ENCODE measurements at places on chromosomes 4 and X.

GRCh38 chr4:137421796-137422195 is 110.5 kb downstream of the PCDH18 start:
- no peak for DNase-seq

DNA sequence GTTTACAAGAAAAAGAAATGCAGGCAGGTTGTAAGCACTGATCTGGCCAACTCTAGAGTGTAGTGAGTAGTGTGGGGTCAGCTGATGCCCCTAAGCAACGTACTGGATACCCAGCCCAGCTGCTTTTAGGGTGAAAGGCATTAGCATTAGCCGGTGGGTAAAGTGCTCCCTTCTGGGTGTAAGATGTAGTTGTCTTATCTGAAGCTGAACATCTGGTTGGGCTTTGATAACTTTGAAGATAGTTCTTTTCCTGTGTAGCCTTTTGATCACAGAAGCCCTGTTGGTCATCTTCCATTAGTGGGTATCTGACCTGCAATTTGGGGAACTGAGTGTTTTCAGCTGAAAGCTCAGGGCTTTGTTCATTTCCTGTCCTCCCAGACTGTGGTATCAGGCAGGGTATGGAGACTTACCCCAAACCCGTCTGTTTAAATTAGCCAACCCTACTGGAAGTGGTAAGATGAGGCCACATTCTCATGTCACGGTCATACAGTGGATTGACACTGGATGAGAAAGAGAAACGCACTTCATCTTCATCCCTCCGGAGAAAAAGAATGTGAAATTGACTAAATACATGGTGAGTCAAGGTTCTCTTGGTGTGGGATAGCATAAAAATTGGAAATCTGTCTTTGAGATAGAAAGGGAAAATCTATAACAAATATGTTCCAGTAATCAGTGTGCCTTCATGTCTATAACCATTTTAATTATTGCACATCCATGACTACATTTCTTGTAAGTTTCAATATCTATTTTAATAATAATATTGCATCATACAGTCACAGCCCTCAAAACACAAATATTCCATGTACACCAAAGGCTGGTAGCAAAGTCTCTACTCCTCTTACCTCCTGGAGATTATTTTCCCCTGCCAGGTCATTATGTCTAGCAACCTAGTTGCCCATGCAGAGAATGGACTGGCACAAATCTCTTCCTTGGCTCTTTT is 8.7 kb downstream of the RHOH start:
- DNase-seq, result no peak

- DNase-seq, result no peak
Measured at GRCh38 chr4:83369831-83370639, 35.4 kb upstream of the HPSE start.

GRCh38 chr4:40886931-40887763 is 137.4 kb downstream of the NSUN7 start:
- no peak for DNase-seq

DNA sequence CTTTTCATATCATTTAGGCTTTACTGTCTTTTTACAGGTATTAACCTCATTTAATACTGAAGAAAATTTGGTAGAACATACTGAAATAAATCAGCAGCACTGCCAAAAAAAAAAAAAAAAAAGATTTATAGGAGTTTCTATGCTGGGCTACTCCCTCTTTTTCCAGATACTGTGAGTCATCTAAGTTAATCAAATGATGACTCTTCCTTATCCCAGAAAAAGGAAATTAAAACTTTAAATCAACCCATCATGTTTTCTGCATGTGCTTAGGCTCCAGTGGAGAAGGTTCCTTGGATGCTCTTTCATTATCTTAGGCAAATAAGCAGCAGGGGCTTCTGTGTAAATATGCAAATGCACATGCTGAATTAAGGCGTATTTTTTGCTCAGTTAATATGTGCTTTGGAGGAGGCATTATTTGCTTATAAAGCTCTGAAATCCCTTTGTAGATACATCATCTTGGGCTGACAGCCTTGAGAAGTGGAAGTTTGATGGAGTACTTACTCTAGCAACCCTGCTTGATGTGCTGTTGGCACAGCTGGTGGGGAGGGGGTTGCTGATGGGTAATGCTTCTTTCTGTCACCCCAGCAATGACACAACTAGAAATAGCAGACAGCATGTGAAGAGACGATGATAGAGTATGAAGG is 136.1 kb downstream of the C4orf33 start:
- no peak for DNase-seq

- DNase-seq, result no peak
Measured at GRCh38 chrX:50327235-50327634, 122.7 kb downstream of the CCNB3 start.

- no peak for DNase-seq
Measured at GRCh38 chrX:31112226-31112999, 40.6 kb upstream of the FTHL17 start.

- no peak for DNase-seq
Measured at GRCh38 chrX:107117993-107118321, 665 bp downstream of the RBM41 start.

DNA sequence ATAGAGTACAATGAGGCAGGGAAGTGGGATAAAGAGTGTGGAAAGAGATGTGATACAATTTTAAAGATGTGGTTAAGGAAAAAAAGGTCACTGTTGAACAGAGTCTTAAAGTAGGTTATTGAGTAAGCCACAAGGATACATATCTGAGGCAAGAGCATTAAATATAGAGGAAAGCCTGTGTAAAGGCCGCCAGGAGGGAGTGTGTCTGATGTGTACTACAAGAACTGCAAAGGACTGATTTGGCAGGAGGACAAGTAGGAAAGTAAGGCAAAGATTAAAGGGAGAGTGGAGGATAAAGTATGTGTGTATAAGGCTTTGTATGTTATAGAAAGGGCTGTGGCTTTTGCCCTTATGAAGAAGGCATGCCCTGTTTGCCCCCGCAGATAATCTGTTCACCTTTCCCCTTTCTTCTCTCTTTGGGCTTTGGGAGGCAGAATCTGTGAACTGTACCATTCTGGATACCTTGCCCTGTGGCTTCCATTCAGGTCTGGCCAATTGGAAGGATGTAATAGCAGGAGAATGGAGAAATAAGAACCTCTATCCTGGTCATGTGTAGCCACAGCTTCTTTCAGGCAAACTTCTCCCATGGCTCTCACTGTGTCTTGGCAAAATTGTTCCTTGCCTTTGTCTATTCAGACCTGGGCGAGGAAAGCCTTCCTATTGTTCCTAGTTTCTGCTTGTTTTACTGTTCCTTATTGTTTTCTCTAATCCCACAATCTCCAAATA is 68.9 kb upstream of the FAM47B start:
- DNase-seq, result no peak

DNA sequence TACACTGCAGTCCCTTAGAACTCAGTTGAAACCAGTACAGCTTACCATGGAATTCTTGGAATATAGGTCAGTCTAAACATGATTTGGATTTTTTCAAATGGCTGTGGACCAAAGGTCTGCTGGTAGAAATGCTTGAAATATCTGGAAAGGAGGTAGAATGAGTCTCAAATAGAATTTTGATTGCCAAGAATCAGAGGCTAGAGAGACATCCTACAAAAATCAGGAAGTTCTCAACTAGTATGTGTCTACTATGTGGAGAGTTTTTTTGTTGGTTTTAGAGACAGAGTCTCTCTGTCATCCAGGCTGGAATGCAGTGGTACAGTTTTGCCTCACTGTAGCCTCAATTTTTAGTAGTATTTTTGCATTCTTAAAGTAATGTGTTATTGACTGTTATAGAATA is 53.6 kb downstream of the PAQR3 start:
- no peak for DNase-seq

- DNase-seq, result no peak
Measured at GRCh38 chr4:152822323-152822722, 42.6 kb downstream of the ARFIP1 start.

GRCh38 chr4:61400439-61401038 is 200.4 kb downstream of the ADGRL3 start:
- no peak for DNase-seq

GRCh38 chrX:53251307-53251706 is 26.3 kb upstream of the KDM5C start:
- no peak for DNase-seq

DNA sequence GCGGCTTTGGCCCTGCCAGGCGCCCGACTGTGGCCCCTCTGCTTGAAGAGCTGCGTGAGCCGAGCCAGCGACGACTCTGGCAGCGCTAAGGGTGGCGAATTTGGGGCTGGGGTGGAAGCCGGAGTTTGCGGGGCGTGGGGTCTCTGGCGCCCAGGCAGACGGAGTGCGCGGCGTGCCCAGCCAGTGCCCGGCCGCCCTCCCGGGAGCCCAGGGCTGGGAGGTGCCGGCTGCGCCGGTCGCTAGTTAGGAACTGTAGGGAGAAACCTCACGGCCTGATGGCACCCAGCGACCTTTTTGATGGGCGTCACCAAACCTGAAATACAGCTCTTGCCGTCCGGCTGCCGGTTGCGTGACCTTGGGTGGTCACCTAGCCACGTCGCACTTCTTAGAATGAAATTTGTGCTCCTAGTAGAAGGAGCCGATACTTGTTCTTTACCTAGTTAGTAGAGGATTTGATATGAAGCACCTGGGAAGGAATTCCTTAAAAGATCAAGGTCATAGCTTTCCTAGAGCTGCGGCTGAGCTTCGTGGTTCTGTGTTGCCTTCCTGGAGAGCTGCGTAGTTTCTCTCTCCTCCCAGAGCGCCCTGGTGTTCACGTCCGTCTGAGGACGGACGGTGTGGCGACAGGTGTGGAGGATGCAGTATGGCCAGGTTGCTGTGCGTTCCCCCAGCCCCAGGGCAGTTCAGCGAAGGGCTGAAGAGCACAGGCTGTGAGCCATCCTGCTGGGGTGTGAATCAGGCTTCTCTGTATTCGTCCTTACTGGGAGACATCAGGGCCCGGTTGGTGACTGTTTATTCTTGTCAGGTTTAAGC is 680 bp downstream of the MAEA start:
- peak; percentile 67 for DNase-seq

DNA sequence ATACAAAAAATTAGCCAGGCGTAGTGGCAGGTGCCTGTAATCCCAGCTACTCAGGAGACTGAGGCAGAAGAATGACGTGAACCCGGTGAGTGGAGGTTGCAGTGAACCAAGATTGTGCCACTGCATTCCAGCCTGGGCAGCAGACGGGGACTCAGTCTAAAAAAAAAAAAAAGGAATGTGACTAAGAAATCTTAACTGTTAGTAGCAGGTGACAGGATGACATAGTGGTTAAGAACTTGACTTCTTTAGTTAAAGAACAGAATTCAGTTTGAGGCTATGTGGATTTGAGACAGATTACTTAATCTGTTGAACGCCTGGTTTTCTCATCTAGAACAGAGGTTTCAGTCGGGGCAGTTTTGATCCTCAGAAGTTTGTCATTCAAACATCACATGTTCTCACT is 3.2 kb downstream of the TRMT44 start:
- no peak for DNase-seq

GRCh38 chr4:164540987-164541386 is 212.9 kb upstream of the SMIM31 start:
- DNase-seq, result no peak

DNA sequence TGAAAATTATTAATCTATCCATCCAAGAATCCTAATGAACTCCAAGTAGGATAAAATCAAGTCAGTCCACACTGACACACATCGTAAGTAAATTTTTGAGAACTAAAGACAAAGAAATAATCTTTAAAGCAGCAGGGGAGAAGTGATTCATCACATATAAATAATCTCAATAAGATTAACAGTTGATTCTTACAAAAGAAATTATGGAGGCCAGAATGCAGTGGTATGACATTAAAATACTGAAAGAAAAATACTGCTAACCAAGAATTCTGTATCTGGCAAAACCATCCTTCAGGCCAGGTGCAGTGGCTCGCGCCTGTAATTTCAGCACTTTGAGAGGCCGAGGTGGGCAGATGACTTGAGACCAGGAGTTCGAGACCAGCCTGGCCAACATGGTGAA is 96.1 kb upstream of the SH3RF1 start:
- no peak for DNase-seq

GRCh38 chr4:152988721-152989553 is 52.8 kb downstream of the FHDC1 start:
- no peak for DNase-seq

DNA sequence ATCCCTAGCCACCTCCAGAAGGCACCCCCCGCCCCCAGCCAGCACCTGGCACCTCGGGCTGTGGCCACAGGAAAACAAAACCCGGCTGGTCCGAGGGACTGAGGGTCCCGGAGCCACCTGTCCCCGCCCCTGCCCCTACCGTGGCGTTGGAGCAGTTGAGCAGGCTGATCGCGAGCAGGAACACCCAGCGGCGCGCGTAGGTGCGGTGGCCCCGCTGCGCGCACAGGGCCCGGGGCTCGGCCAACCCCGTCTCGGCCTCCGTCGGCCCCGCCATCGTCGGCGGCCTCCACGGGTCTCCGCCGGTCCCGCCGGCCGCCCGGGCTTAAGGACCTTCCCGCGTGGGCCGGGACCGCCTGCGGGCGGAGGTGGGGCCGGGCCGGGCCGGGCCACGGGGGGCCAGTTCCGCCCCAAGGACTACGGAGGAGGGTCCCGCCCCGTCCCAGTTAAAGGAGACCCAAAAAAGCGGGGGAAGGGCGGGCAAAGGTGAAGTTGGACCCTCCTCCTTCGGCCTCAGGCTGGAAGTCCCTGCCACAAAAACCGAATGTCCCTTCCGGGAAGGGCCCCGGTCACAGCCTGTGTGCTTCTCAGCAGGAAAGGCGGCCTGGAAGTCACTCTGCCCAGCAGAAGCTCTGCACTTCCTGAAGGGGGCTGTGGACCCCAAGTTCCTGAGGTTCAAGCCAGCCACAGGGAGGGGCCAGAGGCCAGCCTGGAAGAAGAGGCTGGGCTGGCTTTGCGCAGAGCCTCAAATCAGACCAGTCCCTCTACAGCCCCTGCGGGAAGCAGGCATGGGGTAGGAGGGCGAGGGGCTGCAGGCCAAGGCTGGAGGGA is at the start of gene SLC49A3:
Gene SLC49A3 (minus strand): TSS at position 298 of the 828 bp plus-strand sequence. CDS start 24 bp downstream, at position 274.
- DNase-seq, result peak; percentile 38

DNA sequence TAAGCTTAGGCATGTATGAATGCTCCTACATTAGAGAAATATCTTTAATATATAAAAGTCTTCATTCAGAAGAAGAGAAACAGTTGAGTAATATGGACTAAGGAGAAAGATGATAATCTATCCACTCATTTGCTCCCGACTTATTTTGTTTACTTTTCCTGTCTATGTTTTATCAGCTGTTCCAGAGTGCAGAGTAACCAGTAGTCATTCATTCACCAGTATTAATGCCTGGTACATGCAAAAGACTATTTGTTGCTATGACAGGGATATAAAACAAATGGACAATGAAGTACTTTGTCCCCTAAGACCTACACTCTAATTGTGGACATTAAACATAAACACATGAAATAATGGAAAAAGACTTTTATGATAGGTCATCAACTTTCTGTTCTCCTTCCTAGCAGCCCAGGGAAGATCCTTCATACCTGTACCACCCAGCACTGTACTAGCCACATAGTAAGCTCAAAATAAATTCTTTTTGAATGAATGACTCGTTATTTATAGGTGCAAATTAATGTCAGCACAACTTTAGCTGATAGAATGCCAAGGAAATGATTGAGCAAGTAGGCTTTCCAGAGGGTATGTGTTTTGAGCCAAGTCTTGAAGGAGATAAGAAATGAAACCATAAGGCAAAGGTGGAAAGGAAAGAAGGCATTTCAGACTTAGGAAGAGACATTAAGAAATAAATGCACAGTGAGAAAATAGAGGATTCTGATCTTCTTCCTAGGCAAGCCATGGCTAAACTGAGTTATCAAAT is 45.0 kb upstream of the IL13RA1 start:
- no peak for DNase-seq
